Large intestine (tissue), 12 donors: ENCODE measurements at places on chromosomes 4 and X. TPM values are rescaled to one million over a fixed set of nuclear protein-coding genes. Genes with fewer than 3 reads are reported as not detected.

- no peak for DNase-seq
Observed at GRCh38 chrX:2243913-2244460, 256.8 kb downstream of the DHRSX start.

- no peak for DNase-seq
Observed at GRCh38 chr4:163193717-163194116, 27.0 kb upstream of the NAF1 start.

GRCh38 chrX:65596270-65597034, 61.9 kb upstream of the LAS1L start:
- peak; percentile 7 for DNase-seq

GRCh38 chrX:78957049-78957767, 12.0 kb downstream of the P2RY10 start:
- DNase-seq: no peak

DNA sequence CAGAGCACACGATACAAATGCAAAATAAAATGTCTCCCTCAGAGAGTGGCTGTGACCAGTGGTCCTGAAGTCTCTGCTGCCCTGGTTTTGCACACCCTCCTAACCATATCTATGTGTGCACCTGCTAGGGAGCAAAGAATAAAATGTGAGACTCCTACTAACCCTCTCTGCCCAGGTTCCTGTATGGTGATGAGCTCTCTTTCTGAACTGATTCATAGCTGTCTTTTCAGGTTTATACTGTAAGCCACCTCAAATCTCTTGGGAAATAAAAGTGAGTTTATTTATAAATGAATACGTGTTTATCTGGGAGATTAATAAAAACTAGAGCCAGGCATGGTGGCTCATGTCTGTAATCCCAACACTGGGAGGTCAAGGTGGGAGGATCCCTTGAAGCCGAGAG, 126.0 kb upstream of the RBPJ start:
- no peak for DNase-seq

GRCh38 chr4:88456670-88457306, at the start of gene HERC5:
Gene HERC5, plus strand, starts transcription at chr4:88457119. Its CDS starts 151 bp downstream, at chr4:88457270.
- DNase-seq: peak; percentile 90

The MAP7D3 gene
- 5.5 TPM for polyA plus RNA-seq

The SPANXB1 gene
- 0.90 TPM for polyA plus RNA-seq

The PLAC1 gene
- polyA plus RNA-seq: 0.04 TPM
